ENCODE measurements at places on chromosomes 5 and 9. TPM values are rescaled to one million over a fixed set of nuclear protein-coding genes. Genes with fewer than 3 reads are reported as not detected.

Gene FBN2
- total RNA-seq, result 0.19 TPM

Gene OTULINL
- 21.6 TPM for total RNA-seq

Gene GRM6
- not detected for total RNA-seq

Gene SHISAL2B
- not detected for total RNA-seq

Gene SLC26A2
- 16.6 TPM for total RNA-seq

Gene SLC34A3
- not detected for total RNA-seq

Gene C8G
- not detected for total RNA-seq

Gene SNCAIP
- 7.7 TPM for total RNA-seq

Gene TMEM267
- total RNA-seq, result 8.5 TPM

Gene AGXT2
- total RNA-seq, result not detected

All from subcutaneous adipose tissue (tissue), 4 donors.